Activated naive CD8-positive, alpha-beta T cell treated with anti-CD3 and anti-CD28 coated beads for 36 hours (primary cell): ENCODE measurements at places on chromosomes 13 and 19. TPM values are rescaled to one million over a fixed set of nuclear protein-coding genes. Genes with fewer than 3 reads are reported as not detected.

The TMPRSS9 gene
- not detected for total RNA-seq

DNA sequence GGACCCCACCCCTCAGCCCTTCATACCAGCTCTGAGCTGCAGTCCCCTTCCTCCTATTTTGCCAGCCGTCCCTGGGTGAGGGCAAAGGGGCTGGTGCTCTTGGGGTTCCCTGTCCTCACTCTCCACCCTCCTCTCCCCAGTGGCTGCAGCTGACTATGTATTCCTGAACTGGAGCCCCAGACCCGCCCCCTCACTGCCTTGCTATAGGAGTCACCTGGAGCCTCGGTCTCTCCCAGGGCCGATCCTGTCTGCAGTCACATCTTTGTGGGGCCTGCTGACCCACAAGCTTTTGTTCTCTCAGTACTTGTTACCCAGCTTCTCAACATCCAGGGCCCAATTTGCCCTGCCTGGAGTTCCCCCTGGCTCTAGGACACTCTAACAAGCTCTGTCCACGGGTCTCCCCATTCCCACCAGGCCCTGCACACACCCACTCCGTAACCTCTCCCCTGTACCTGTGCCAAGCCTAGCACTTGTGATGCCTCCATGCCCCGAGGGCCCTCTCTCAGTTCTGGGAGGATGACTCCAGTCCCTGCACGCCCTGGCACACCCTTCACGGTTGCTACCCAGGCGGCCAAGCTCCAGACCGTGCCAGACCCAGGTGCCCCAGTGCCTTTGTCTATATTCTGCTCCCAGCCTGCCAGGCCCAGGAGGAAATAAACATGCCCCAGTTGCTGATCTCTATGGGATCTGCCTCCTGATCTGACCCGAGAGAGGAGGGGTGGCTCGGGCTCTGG is 2.4 kb downstream of the COX7A1 start:
- no peak for DNase-seq

GRCh38 chr19:28553005-28553404 is 659.9 kb downstream of the UQCRFS1 start:
- DNase-seq = peak; percentile 1

DNA sequence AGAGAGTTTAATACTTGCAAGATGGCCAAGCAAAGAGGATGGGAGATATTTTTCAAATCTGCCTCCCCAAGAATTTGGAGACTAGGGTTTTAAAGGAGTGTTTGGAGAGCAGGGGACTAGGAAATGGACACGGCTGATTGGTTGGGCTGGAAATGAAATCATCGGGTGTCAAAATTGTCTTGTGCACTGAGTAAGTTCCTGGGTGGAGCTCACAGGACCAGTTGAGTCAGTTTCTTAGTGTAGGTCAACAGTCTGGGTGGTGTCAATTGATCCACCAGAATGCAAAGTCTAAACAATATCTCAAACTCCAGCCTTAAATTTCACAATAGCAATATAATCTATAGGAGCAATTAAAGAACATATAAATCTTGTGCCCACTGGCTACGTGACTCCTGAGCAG is 23.0 kb upstream of the CEACAM4 start:
- no peak for DNase-seq

DNA sequence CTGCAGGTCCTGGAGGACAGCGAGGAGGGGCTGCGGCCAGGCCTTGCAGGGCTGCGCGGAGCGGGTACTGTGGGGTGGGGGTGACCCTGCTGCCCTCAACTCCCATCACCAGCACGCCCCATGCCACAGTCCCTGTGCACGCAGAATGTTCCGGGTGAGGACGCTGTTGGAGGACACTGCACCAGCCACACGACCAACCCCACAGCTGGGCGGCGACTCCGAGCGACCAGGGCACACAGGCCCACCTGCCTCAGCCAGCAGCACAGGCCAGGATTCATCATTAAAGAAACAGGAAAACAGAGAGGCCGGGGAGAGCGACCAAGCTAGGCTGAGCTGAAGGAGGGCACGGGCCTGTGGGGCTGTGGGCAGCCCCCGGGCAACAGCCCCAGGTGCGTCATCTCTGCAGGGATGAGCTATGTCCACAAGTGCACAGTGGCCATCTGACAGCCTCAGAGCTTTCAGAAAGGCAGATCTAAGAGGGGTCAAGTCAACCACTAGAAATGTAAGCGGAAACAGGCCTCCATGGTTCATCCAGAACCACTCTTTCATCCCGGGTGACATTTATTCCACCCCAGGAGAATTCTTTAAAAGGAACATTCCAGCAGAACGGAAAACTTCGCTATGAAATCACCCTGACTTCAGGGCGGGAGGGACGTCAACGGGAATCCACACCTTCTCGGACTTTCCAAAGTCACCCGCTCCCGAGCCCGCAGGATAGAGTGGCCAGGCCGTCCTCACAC is 1.5 kb downstream of the GAS6 start:
- no peak for DNase-seq

- no peak for DNase-seq
Observed at GRCh38 chr13:97307118-97307881, 85.2 kb downstream of the MBNL2 start.

- no peak for DNase-seq
Observed at GRCh38 chr13:26961890-26962615, 201.5 kb upstream of the GPR12 start.
